Right ventricle myocardium superior (tissue), 1 donor: ENCODE measurements at places on chromosomes 3 and 15.

- no peak for DNase-seq
These were observed 359.3 kb upstream of the ICE2 start for GRCh38 chr15:60838206-60838605.

- no peak for DNase-seq
These were observed 11.9 kb upstream of the TF start for GRCh38 chr3:133734305-133734704.

DNA sequence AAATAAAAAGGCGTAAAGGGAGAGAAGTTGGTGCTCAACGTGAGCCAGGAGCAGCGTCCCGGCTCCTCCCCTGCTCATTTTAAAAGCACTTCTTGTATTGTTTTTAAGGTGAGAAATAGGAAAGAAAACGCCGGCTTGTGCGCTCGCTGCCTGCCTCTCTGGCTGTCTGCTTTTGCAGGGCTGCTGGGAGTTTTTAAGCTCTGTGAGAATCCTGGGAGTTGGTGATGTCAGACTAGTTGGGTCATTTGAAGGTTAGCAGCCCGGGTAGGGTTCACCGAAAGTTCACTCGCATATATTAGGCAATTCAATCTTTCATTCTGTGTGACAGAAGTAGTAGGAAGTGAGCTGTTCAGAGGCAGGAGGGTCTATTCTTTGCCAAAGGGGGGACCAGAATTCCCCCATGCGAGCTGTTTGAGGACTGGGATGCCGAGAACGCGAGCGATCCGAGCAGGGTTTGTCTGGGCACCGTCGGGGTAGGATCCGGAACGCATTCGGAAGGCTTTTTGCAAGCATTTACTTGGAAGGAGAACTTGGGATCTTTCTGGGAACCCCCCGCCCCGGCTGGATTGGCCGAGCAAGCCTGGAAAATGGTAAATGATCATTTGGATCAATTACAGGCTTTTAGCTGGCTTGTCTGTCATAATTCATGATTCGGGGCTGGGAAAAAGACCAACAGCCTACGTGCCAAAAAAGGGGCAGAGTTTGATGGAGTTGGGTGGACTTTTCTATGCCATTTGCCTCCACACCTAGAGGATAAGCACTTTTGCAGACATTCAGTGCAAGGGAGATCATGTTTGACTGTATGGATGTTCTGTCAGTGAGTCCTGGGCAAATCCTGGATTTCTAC is at the start of gene RARB:
RARB (plus strand) TSS at position 322 of the 847 bp plus-strand sequence; CDS start at position 791, 469 bp downstream.
- peak; percentile 74 for DNase-seq

DNA sequence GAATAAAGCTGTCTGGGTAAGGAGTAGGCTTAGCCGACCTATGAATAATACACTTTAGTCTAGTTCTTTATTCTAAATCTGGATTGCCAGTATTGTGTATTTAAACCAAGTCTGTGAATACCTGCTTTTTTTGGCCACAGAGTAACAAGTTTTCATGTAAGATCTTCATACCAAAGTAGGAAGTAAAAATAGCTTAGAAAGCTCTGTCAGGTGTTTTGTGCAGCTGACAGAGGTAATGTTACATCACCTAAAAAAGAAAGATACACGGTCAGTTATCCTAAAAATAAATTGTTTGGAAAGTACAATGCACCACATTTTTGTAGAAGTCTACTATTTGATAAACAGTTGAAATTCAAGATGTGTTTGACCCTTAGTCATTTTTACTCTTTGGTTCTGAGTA is 16.5 kb downstream of the CALML4 start:
- DNase-seq = no peak

DNA sequence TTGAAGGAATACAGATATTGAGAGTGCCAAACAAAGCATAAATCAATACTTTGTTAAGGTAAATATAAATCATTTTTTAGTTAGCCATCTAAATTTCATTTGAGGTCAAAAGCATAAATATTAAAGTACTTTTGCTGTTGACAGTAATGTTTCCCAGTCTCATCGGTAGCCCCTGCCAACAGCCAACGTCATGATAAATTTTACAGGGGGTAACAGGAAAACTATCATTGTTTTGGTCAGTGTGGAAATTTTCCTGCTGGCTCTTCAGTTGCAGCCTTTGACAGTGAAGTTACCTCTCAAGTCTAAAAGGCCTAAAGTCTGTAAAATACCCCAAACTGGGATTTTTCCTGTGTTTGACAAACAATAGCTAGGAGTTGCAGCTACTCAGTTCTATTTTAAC is 37.3 kb upstream of the TTC14 start:
- no peak for DNase-seq

- peak; percentile 24 for DNase-seq
These were observed 10.0 kb upstream of the PLXNA1 start for GRCh38 chr3:126972866-126973265.

DNA sequence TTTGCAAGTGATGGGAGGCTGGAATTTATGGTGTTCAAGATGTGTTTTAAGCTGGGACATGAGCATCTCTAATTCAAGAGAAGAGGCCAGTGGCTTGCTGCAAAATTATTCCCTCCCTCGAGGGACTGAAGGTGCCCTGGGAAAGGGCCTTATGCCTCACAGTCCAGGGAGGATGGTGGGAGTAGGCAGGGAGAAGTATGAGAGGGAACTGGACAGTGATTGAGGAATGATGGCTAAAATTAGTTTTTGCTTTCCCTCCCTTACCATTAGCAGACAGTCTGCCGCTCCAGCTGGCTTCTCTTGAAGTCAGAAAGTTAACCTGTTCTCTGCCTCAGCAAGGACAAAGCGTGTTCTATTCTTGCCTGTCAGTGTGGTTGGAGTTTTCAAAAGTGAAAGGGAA is 139.8 kb upstream of the SEMA6D start:
- DNase-seq = no peak
